Kidney tubule cell (primary cell): ENCODE measurements at places on chromosomes 16 and 17.
A peak's percentile ranks its signal among the peaks of the same experiment; 100 is the strongest.

DNA sequence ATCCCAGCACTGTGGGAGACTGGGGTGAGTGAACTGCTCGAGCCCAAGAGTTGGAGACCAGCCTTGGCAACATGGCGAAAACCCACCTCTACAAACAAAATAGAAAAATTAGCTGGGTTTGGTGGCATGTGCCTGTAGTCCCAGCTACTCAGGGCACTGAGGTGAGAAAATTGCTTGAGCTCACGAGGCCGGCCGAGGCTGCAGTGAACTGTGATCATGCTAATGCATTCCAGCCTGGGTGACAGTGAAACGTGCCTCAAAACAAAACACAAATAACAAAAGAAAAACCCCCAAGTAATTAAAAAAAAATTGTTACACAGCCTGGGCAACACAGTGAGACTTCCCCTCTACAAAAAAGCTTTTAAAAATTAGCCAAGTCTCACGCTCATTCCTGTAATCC, 5.0 kb downstream of the CCDC47 start:
- DNase-seq, result peak; percentile 20

GRCh38 chr17:58516644-58517377, 2.4 kb upstream of the MTMR4 start:
- no peak for DNase-seq

DNA sequence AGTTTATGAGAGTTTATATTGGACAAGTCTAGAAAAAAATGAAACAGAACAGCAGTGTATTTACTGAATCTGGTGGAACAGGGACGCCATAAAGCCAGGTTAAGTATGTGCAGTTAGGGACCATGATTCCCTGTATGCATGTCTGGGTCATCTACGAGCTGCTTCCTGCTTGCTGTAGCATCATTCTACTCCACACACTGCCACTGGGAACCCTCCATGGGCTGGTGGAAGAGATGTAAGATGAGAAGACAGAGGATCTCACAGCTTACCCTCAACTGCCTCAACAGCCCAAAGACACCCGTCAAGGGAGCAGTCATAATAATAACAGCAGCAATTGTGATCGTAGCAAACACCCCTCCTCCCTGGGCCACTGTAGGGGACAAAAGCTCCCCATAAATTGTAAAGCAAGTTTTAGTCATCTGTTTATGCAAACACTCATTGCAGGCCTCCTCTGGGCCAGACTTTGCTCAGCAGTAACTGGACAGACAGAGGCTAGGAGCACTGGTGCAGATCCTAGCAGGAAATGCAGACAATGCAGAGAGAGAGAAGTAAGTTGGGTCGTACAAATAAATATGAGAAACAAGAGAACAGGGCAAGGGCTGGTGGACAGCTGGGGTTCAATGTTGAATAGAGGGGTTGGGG, 188.0 kb downstream of the SOX9 start:
- DNase-seq, result peak; percentile 8

DNA sequence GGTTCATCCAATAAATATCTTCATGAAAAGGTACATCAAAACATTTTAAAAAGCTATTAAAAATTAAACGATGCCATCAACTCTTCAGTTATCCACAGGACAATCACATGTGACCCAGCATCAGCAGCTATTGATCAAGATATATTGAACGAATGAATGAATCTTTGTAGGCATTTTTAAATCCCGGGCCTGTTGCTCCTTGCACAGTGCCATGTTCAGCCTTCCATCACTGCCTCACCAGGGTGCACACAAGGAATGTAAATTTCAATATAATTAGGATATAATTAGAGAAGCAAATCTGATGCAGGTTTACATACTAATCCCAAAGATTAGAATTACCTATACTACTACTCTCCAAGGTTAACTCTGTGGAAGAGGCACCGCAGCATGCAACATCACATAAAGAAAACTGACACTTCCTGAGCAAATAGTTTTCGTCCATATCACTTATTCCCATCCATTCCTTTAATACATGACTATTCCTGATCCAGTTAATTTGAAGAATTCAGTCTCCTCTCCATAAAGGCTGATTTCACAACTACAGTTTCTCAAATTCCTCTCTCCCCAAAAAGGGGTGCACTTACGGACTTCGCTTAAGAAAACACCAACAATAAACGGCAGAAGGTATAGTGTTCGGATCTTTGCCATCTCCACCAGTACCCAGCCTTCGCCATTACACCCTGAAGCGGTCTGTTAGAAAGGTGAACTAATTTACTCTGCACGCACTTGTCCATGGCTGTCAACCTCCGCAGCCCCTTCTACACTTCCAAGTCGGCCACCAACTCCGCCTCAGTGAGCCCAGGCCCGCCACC, 938 bp downstream of the NCOR1 start:
- peak; percentile 28 for DNase-seq

GRCh38 chr17:55286681-55287589, 22.2 kb downstream of the HLF start:
- peak; percentile 92 for DNase-seq

DNA sequence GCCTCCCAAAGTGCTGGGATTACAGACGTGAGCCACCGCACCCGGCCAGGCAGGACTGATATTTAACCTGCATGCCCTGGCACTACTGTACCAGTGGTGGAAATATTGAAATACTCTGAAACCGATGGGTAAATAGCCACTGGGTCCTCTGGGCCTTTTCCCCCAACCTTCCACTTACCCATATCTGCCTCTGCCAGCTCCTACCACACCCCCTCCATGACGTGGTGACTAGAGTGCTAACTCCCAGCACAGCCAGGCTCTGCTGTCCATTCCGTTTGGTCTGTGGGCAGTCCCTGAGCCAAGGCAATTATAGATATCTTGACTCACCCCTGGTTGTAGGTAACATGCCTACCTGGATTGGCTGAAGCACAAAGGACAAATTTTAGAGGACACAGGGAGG, 187.8 kb downstream of the PRKCB start:
- no peak for DNase-seq
